ENCODE measurements at places on chromosomes 16 and 17.

DNA sequence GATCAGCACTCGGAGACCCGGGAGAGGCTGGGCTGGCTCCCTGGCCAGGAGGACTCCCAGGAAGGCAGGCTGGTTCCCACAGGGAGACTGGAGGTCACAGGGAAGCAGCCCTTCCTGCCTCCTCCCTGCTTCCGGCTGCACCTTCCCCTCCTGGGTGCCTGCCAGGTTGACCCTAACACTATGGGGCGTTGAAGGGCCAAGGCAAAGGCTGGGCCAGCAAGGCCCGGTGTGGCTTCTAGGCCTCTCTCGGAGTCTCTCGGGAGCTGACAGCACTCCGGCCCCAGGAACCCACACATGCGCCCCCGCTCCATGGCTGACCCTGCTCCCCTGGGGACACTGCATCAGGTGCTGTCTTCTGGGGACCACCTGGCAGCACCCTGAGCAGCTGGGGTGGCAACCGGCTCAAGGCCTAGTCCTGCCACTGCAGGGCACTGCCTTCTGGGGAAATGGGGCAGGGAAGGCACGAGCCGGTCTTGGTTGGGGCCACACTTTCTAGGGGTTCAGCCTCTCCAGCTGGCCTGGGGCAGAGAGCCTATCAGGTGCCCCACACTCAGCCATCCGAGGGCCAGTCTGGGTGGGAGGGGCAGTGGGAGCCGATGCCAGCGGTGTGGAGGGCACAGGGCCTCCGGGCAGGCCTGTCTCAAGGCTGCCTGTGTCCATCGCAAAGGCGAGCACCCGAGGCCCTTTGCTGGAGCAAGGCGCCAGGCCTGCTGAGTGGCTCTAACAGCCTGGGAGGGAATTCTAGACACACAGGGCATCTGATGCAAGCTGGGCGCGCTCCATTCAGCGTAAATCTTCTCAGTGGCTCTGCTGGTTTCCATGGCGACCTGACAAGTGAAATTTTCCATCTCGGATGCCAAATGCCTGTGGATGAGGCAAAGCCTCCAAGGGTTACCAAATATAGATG, 5.6 kb upstream of the MTSS2 start:
- DNase-seq = no peak

DNA sequence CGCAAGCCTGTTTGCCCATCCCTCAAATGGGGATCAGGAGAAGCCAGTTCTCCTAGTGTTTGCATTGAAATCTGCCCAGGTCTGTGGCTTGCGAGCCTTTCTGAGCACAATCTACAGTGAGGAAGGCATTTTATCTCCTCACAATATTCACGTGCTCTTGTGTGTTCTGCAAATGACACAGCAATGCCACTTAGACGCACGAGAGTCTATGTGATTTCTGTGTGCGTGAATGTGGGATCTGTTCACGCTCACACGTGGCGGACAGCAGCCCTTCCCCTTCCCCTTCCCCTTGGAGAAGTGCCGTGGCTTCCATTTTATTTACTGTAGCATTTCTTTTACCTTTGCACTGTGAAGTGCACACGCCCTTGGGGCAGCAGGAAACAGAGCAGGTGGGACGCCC, 17.7 kb upstream of the CBFA2T3 start:
- no peak for DNase-seq

GRCh38 chr17:27351759-27352158, 57.8 kb downstream of the WSB1 start:
- DNase-seq = no peak

DNA sequence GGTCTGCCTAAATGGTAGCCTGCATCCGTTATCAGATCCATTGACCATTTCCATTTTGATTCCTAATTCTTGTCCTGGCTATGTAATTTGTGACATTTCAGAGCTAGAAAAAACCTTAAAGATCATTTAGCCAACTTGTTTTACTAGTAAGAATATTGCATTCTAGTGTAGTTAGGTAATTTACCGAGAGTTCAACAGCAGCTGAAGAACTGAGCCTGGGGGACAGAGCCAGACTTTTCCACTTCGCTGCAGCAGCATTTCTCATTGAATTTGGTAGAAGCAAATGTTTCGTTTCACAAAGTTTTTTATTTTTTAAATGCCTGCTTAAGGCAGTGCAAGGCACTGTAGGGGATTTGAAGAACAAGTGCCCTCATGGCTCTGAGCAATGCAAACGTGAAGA, 59.2 kb upstream of the MARCHF10 start:
- DNase-seq = no peak

DNA sequence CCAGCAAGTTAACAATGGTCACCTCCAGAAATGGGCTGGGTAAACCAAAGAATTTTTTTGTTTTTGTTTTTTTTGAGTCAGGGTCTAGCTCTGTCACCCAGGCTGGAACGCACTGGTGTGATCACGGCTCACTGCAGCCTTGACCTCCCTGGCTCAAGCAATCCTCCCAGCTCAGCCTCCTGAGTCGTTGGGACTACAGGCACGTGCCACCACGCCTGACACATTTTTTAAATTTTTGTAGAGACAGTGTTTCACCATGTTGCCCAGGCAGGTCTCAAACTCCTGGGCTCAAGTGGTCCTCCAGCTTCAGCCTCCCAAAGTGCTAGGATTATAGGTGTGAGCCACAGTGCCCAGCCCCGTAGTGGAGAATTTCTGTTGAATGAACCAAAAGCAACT, 1.7 kb downstream of the SPSB3 start:
- no peak for DNase-seq

DNA sequence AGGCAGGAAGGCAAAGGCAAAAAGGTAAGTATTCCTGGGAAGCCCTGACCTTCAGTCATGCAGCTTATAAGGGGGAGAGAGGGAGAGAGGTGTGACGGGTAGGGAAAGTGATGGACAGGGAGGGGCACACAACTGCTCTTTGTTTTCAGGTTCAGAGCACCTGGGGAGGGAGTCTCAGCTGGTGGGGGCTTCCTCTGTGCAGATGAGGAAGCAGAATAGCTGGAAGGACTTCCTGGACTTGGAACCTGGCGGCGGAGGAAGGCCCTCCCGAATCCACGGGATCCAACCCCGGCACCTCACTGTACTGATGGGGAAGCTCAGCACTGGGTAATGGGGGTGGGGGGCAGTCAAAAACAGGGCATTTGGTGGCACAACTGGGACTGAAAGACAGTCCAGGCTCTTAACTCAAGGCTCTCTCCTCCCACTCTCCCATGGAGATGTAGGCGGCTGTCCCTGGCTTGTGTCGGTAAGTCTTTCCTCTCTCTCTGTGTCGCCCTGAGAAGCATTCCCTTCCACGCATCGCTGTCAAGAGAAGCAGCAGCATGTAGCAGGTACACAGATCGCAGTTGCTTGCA, 11.9 kb upstream of the PITPNM3 start:
- DNase-seq = no peak

- no peak for DNase-seq
Observed at GRCh38 chr17:4551796-4552525, 3.2 kb downstream of the MYBBP1A start.

DNA sequence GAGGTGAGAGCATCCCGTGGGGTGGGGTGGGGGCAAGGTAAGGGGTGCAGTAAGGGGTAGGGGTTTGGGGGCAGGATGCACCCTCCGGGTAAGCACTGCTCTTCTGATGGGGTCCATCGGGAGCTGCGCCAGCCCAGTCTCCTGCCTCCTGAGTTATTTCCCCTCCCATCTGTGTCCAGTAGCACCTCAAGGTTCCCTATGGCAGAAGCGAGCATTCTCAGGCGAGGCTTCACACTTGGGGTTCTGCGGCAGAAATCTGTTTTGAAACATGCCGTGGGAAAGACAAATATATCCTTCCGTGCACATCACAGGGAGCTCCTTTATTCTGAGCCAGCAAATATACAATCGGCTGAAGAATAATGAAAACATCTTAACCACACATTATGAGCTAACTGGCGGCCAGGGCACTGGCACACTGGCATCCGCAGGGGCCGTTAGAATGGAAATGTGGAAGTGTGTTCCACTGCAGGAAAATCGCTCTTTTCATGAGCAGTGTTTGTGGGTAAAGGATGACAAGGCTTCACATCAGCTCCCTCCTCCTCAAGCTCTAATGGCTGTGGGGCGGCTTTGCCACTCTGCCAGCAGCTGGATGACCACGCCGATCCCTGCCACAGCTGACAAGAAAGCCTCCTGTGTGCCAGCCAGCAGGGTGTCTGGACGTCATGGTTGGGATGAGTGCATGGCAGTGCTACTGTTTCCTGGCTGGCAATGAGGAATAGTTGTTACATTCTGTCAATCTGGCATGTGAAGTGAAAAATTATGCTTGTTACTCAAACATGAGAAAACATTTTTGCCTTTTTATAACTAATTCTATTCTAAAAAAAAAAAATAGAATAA, 20.0 kb downstream of the MTHFSD start:
- DNase-seq = no peak

DNA sequence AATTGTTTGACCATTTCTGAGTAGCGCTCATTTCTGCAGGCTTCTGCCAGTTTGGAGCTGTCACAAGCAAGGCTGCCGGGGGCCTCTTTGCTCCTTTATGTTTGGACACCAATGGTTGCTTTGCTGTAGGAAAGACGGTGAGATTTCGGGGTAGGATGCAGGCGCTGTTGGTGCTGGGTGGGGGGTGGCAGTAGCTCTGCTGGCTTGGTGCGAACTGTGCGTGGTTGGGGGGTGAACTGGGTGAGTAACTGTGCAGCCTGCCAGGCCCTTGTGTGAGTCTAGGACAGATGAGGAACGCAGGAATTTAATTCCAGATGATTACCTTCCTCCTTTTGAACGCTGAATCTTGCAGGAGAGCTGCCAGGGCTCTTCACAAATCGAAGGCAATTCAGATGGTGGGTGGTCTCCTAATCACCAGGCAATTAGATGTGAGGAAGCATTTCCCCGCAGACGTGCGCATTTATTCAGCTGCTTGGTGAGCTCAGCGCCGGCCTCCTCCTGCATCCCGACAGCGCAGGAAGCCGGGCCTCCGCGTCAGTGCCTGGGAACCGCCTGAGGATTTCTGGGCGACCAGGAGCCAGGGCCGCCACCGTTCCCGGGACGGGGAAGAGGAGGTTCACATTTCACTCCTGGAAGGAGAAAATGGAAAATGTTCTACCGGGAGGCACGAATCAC, 154.4 kb downstream of the FOXL1 start:
- DNase-seq = no peak

GRCh38 chr16:86501989-86502855, 8.1 kb upstream of the FOXF1 start:
- DNase-seq = no peak

DNA sequence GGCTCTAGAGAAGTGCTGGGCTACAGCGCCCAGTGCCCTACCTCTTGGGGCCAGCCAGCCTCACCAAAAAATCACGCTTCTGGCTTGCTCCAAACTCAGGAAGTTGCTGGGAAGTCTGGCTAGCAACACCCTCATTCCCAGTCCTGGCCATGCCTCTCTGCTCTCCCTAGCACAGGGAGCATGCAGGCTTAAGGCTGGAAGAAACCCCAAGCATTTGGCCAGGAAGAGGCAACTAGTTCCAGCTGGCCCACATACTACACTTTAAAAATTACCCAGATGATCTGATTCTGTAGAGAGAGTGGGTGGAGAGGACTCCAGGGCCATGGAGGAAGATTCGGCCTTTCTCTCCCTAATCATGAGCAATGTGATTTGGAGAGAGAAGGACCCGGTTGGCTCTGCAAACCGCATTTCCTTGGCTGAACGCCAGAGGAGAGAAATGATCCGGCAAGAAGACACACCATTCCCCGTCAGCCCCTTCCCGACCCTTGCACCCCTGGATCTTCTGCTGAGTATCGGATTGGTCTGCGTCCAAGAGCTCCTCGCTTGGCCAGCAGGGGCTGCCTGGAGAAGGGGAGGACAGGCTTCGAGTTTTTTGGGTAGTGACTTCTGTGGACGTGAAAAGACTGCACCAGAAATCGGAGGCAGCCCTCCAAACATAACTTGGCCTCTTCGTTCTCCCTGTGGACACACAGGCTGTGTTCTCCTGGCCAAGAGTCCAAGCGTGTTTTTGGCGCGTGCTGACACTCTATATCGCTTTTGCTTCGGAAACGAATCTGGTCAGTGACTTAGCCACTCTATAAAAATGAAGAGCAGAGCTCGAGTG, 406.3 kb downstream of the WWOX start:
- no peak for DNase-seq

DNA sequence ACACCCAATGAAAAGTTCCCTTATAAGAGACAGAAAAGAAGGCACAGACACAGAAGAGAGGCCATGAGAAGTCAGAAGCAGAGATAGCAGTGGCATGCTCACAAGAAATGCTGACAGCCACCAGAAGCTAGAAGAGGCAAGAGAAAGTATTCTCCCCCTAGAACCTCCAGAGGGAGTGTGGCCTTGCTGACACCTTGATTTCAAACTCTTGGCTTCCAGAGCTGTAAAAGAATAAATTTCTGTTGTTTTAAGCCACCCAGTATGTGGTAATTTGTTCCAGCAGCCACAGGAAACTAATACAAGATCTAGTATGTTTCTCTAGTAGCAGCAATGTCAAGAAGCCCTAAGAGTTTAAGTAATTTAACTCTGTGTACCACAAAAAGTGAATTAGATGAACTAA, 87.2 kb upstream of the NOG start:
- no peak for DNase-seq

- DNase-seq = no peak
Observed at GRCh38 chr16:47984669-47985068, 171.1 kb downstream of the ABCC12 start.

GRCh38 chr17:27456681-27457359, 572 bp downstream of the KSR1 start:
- DNase-seq = peak; percentile 10

DNA sequence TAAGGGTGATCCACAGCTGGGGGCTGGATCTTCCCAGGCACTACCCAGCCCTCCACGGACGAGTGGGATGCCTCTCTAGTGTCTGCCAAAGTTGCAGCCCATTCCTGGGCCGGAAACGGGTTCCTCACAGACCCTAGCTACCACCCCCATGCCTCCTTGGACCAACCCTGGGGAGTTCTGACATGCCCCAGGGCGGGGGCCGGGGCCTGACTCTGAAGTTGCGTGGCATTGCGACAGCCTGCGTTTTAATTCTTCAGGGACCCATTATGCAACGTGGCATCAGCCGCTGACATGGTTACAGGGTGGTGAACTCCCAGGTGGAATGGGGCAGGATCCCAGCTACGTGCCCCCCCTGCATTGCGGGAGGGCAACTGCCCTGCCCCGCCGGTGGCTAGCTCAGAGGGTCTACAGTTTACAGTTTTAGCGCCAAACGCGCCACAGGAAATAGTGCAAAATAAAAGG, 2.7 kb downstream of the CBX4 start:
- DNase-seq = no peak

GRCh38 chr17:68431045-68431608, 26.2 kb downstream of the WIPI1 start:
- DNase-seq = no peak

- DNase-seq = no peak
Observed at GRCh38 chr17:7045492-7046126, 1.7 kb upstream of the SLC16A11 start.

GRCh38 chr17:44919885-44920564, 4.7 kb upstream of the GFAP start:
- peak; percentile 65 for DNase-seq

DNA sequence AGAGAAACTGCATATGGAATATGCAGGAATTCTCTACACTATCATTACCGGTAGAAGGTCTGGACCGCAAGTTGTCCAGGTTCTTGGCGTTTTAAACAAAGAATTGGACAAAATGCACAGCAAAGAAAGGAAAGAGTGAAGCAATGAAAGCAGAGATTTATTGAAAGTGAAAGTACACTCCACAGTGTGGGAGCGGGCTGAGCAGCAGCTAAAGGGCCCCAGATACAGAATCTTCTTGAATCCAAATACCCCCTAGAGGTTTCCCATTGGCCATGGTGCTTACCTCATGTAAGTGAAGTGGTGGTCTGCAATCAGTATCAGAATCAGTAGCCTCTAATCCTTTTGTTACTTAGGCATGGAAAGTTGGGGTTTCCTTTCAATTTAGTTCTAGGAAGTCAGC, 178.5 kb upstream of the IRX3 start:
- DNase-seq = no peak
